ENCODE measurements at places on chromosomes 7 and 10.

GRCh38 chr7:157669768-157670351 is 333.1 kb downstream of the DNAJB6 start:
- DNase-seq, result no peak

GRCh38 chr7:33981671-33982424 is 76.5 kb downstream of the BMPER start:
- no peak for DNase-seq

DNA sequence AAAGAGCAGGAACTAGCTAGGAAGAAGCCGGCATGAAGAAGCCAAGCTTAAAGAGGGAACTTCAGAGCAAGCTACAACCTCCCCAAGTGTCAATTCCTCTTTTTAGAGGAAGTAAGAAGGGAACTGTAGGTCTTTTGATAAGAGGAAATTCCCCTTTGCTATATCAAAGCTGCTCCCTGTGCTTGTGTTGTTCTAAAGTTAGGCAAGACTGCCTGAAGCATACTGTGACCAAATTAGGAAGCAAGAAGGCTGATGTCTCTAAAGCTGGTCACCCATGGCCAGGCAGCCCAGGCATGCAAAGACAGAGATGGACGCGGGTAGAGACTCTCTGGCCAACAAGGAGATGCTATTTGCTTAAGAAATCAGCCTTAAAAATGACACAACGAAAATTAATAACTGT is 87.9 kb downstream of the RNF216 start:
- DNase-seq, result no peak

GRCh38 chr7:11648101-11648500 is 183.9 kb downstream of the THSD7A start:
- DNase-seq, result no peak

DNA sequence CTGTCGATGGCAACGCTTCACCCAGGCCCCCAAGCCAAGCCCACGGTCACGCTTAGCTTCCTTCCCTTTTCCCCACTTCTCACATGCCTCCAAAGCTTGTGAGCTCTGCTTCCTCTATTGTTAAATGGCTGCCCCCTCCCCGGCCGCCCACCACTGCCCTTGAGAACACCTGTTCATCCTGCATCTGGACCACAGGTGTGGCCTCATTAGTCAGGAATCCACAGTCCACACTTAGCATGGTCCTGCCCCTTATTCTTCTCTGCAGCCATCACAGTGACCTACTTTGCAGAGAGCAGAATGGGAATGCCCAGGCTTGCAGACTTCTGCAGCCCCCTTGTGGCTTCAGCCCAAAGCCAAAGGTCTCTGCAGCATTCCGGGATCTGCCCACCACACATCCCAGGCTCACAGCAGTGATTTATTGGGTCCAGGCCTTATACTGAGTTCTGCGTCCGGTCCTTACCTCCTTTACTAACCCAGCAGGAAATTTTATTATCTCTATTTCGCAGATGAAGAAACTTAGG is 66.9 kb downstream of the PTPRE start:
- DNase-seq, result no peak

DNA sequence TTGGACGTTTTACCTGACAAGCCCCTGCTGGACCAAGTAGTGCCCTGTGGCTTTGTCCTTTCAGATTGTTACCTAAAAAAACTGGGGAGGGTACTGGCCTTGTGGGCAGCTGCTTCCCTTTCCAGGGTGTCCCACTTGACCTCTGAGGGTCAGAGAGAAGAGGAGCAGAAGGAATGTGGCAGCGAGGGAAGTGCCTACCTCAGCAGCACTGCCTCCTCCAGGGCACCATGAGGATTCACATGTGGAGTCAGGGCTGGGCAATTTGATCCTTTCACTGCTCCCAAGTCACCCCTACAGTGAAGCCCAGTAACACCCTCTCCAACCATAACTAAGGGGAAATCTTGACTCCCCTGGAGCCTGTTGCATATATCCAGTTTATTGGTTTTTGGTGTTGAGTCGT is 64.6 kb downstream of the ITGB1 start:
- no peak for DNase-seq

DNA sequence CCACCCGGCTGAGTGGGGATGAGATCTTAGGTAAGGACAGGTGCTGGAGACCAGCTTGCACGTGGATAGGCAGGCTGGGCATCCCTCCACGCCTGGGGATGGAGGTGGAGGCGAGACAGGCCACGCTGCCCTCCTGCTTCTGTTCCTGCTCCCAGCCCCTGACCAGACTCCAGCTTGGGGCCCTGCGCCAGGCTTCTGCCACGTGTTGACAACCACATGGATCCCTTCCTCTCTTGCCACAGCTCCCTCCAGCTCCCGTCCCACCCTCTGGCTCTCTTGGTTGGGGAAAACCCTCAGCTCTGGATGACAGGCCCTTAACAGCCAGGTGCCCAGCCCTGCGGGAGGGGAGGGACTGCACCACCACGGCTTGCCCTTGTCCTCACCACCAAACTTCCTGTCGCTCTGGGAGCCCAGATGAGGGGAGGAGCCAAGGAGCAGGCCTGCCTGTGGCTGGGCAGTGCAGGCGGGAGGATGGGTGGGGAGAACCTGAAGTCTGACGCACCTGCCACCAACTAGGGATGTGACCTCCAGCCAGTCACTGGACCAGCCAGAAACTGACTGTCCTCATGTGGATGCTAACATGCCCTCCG is 36.0 kb downstream of the KCNH2 start:
- no peak for DNase-seq

DNA sequence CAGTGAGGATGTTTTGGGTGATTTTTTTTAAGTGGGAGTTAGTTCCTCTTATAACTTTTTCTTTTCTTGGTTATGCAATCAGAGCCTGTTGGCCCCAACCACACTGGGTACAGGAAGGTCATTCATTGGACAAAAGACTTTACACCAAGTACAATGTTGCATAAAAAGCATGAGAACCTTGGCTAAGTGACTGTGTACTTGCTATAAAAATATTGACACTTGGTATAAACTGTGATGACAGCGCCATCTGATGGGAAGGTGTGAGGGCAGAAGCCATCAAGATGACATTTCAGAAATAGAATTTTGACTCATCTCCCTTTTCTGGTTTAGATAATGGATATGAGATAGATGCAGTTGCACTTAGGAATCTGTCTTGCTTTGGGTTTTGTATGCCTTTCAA is 126.4 kb upstream of the CCDC6 start:
- no peak for DNase-seq

DNA sequence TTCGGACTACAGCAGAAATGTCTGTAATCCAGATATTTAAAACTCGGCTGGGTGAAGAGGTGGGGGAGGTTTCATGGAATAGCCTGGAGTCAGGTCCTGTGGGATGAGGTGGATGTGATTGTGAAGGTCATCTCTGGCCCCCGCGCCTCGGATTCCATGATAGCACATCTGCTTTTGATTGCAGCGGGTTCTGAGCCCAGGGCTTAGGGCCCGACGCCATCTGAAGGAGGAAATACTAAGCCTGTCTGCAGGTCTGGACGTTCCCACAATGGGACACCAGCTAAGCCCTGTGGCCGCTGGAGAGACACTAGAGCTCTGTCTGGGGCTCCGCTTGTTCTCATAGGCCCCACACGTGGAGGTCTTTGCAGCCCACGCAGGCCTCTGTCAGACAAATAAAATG is 328.7 kb downstream of the CXCL12 start:
- no peak for DNase-seq

GRCh38 chr10:8311526-8312070 is 257.1 kb downstream of the GATA3 start:
- DNase-seq, result no peak

DNA sequence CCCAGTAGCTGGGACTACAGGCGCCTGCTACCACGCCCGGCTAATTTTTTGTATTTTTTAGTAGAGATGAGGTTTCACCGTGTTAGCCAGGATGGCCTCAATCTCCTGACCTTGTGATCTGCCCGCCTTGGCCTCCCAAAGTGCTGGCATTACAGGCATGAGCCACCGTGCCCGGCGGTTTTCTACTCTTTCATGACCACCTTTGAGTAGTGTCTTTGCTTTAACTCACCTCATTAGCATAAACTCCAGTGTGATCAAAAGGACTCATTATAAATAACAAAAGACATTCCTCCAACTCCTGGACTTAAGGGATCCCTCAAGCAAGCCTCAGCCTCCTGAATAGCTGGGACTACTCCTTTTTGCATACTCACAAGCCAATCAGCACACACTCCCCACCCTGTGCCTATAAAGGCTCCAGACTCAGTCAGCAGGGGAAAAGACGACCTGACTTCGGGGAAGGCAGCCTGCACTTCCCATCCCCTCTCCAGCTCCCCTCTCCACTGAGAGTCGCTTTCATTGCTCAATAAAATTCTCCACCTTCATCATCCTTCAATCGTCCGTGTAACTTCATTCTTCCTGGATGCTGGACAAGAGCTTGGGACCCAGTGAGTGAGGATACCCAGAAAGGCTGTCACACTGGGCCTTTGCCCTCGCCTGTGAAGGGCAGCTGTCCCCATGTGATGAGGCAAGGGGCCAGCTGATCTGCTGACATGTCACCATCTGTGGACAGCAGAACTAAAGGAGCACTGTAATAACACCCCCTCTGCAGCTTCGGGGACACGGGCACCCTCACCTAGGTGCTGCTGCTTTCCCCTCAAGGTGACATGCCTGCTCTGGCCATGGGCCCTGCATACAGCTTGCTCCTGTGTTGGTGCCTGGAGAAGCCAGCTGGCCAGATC is 35.0 kb upstream of the EIF4H start:
- DNase-seq, result no peak

DNA sequence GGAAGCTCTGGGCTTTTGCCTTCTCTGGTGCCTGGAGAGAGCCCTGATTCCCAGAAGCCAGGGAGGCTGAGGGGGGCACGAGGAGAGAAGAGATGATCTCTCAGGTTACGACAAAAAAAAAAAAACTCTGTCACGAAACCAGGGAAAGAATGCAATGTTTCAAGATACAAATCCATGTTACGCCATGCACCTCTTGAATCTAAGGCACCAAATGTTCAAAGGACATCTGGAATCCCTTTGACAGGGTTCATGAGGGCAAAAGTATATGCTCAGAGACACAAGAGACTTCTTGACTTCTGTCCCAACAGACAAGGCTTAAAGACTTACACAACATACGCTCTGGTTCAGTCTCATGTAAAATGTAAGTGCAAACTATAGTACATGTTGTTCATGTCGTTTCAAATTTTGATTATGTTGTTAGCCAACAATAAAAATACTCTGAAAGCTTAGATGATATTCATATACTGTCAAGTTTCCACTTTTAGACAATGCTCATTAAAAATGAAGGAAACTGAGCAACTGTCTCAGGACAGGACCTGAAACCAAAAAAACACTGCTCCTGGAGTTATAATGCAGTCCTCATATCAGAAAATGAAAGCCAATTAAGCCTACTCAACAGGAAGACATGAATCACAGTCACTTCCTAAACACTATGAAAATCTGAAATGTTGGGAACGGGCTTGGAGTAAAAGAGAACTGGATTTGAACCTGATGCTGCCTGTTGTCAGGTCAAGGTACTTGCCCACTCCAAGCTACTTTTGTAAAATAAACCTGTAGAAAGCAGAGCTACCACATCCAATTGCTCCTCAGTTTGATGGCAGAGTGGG is 72.3 kb downstream of the CHCHD3 start:
- DNase-seq, result no peak

GRCh38 chr10:78004215-78005026 is 24.9 kb downstream of the POLR3A start:
- no peak for DNase-seq

DNA sequence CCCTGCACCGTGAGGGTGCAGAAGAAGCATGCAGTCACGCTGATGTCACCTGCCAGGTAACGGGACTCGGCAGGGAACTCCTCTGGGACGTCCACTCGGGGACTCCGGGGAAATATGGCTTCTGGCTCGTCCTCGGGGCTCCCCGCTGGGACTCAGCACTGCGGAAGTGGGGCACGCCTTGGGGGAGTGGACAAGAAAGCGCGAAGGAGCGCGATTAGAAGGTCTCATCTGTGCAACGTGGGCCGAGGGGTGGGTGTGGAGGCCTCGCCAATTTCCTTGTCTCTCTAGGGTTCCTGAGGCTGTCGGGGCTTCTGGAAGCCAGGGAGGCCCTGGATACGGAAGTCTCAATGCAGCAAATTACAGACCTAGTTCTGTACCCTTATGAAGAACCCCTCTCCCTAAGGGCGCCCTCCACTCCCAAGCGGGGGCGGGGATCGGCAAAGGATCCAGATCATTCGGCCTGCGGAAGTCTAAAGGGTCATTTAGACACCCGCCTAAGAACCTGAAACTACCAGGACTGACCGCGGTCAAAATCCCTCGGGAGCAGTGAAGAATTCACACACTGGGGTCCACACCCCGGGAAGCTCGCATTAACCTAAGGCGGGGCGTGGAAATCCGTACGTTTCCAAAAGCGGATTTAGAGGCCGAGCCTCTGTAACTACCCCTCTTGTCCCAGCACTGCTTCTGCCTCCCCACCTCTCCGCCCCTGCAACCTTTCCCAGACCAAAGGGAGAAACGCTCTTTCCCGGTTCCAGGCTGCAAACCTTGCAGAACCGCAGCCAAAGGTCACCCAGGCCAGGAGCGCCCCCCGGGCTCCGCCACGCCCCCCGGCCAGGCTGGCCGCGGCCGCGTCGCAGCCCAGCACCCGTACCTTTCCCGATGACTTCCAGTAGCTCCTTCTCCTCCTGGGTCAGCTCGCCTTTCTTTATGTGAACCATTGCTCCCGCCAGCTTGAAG is 640 bp downstream of the ANKMY2 start:
- peak; percentile 42 for DNase-seq

DNA sequence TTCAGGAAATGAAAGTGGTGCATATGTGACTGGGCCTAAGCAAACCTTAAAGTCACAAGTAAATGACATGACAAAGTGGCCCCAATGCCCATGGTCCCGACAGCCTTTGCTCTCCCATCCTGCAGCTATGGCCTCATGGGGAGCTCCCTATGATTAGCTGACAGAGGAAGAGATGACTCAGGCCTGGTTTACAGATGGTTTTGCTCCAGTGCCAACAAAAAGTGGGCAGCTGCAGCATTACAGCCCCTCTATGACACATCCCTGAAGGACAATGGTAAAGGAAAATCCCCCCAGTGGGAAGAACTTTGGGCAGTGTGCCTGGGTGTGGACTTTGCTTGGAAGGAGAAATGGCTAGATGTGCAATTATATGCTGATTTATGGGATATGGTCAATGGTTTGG is 105.1 kb upstream of the ADCY1 start:
- DNase-seq, result no peak

DNA sequence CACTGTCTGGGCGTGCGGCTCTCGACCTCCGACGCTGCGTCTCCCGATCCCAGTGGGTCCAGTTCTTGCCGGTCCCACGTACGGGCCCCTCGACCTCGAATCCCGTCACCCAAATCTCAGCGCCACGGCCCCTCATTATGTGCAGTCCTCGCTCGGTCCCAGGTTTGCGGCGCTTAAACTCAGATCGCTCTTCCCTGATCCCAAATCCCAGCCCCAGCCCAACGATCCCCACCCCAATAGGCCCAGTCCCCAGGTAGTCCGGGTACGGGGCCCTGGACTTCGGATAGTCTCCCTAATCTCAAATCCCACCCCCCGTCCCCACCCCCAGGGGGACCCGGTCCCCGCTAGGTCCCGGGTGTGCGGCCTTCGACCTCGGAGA is 666 bp downstream of the HNRNPF start:
- DNase-seq, result no peak

- no peak for DNase-seq
These were observed 75.9 kb downstream of the SORBS1 start for GRCh38 chr10:95485056-95485844.

GRCh38 chr7:157193274-157193673 is 54.5 kb downstream of the UBE3C start:
- no peak for DNase-seq

- DNase-seq, result no peak
These were observed 58.6 kb downstream of the PLXDC2 start for GRCh38 chr10:19874791-19875190.
